Esophagus mucosa (tissue), 1 donor: ENCODE measurements at places on chromosomes 6 and 20. TPM values are rescaled to one million over a fixed set of nuclear protein-coding genes. Genes with fewer than 3 reads are reported as not detected.

PRRT1 gene
- 0.40 TPM for total RNA-seq

MUCL3 gene
- 1.00 TPM for total RNA-seq

MACROD2 gene
- total RNA-seq: 2.2 TPM

RAET1G gene
- 24.7 TPM for total RNA-seq

TNF gene
- total RNA-seq: 0.24 TPM

C6orf163 gene
- 1.1 TPM for total RNA-seq
